HEK293T (cell line): ENCODE measurements at places on chromosomes 2 and 18.

DNA sequence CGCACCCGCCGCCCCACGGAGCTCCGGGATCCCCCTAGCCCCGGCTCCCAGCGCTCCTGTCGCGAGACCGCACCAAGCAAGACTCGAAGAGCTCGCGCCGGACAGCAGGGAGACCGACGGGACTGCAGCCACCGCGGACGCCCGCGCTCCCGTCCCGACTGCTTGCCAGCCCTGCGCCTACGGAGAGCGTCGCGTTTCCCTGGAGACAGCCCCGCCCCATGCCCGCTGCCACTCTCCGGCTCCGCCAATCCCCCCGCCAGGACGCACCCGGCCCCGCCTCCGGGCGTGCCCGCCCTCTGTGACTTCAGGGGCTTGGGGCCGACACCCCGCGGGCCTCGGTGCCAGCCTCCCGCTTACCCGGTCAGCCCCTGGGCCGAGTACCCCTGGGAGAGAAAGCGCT is at the start of gene ANKMY1:
Gene ANKMY1 (minus strand): TSS at position 181 of the 400 bp plus-strand sequence. CDS start 653 bp downstream, outside the sequence.
- no peak for DNase-seq

DNA sequence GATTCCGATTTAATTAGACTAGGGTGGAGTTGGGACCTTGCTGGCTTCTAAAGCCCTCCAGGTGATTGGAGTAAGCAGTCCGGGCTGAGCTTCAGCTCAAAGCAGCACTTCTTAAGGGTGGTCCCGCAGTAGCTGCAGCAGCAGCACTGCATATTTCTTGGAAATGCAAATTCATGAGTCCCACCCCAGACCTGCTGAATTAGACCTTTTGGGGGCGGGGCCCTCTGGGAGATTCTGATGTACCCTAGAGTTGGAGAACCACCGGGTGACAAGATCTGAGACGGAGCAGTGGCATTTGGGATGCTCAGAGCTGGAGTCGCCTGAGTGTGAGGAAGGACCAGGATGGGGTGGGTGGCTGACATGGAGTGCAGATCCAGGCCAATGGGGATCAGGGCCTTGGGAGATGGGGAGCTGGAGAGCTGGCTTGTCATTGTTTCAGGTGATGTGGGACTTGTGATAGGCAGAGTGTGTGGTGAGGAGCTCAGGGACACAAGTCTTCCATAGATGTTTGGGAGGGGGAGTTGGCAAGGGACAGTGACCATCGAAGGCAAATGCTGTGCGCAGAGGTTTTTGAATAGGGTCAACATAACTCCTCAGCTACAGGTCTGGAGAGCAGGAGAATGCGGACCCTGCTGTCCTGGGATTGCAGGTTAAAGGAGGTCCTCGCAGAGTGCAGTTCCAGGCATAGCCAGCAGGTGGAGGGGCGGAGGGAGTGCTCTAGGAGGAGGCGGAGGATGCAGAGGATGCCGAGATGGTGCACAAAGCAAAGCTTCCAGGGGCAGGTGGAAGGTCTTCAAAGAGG is 130.9 kb upstream of the RAB12 start:
- peak; percentile 75 for DNase-seq

DNA sequence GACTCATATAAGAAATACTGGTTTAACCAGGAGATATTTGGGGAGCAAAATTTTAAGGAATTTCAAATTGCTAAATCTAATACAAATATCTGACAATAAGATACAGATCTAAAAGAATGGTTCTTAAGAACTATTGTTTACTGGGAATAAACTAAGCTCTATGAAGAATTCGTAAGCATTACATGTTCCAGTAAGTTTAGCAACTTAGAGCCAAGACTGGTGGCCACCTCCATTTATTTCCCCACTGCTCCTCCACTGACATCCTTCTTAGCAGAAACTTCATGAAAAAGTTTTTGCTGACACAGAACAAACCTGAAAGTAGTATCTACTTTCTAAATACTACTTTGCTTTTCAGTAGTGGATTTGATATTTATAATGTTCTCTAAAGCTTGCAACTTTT is 83.0 kb downstream of the ACSL3 start:
- no peak for DNase-seq

GRCh38 chr2:99571021-99571420 is 81.2 kb upstream of the REV1 start:
- DNase-seq, result no peak

- DNase-seq, result no peak
These were observed 224.3 kb upstream of the SMAD7 start for GRCh38 chr18:49175071-49175470.

GRCh38 chr2:240871071-240871958 is 2.7 kb downstream of the AGXT start:
- no peak for DNase-seq

- no peak for DNase-seq
These were observed 77.5 kb upstream of the ZFP36L2 start for GRCh38 chr2:43303889-43304288.

- DNase-seq, result no peak
These were observed 134.9 kb downstream of the LRRTM4 start for GRCh38 chr2:77387324-77387723.

DNA sequence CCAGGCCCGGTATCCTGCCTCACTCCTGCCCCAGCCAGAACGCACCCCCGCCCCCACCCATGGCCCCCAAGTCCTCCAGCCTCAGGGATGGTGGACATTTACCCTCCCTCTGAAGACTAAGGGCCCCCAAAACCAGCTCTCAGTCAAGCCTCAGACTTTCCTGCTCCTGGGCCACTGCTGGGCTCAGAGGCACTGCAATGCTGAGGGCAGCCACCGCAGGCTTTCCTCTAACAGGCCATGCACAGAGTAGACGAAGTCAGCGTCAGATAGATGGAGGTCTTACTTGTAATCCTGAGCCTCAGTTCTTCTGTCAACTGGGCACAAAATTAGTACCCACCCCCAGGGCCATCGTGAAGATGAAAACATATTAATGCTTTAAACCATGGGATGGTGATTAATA is 92.6 kb downstream of the TTC32 start:
- no peak for DNase-seq

GRCh38 chr2:197759625-197760292 is 25.4 kb downstream of the BOLL start:
- DNase-seq, result no peak
